ENCODE measurements at places on chromosomes 6 and 20. TPM values are rescaled to one million over a fixed set of nuclear protein-coding genes. Genes with fewer than 3 reads are reported as not detected.

DNA sequence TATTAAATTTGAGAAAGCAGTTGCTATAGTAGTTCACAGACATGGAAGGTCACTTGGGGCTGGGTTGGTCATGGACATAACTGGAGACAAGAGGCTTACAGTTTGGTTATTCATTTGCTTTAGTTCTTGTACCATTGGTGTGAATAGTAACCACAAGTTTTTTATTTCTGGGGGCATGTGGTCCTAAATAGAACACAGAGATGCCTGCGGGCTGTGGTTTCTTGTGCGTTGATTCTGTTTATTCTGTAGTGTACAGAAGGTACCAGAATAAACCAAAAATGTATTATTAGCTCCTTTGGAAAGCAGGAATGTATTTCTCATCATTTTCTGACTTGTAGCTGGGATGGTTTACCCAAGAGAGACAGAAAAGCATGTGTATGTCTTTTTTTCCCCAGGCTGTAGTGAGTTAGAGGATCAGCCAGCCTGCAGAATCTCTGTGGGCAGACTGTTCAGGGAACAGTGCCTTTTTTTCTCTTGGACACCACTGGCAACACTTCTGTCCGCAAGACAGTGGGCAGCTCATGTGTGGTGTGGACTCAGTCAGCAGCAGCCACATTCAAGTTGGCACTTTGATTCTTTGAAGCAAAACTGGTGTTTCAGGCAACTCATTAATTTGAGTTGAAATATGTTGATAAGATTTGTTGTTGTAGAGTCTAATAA is 122.1 kb downstream of the LRRC1 start:
- no peak for DNase-seq
- H3K27ac ChIP-seq, result no peak overlapping the region
- H3K36me3 ChIP-seq, result peaks cover 24% of the 10 kb centered on the region
- no peaks in the 10 kb centered on the region for H3K27me3 ChIP-seq

GRCh38 chr6:42091718-42092023 is 41.3 kb downstream of the TAF8 start:
- H3K36me3 ChIP-seq, result peaks cover 16% of the 10 kb centered on the region
- H3K27ac ChIP-seq, result no peak overlapping the region
- no peak overlapping the region for H3K4me3 ChIP-seq
- H3K27me3 ChIP-seq, result no peaks in the 10 kb centered on the region

DNA sequence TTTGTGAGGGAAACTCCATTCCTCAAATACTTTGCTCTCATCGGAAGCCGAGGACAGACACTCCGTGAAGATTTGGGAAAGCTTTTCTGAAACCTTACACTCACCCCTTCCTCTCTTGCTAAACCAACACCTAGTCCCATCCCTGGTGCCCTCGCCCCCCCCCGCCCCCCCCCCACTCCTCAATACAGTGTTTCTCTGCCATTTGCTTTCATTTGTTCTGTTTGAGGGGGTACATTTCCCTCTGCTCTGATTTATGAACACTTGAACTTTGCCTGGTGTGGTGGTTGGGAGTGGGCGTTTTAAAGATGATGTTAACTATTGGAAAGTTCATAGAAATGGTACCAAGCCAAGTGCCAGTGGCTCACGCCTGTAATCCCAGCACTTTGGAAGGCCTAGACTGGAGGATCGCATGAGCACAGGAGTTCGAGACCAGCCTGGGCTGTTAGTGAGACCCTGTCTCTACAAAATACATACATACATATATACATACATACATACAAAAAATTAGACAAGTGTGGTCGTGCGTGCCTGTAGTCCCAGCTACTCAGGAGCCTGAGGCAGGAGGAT is 1.1 kb downstream of the RAB32 start:
- peaks cover 48% of the 10 kb centered on the region for H3K4me1 ChIP-seq
- no peaks in the 10 kb centered on the region for H3K36me3 ChIP-seq
- no peaks in the 10 kb centered on the region for H3K27me3 ChIP-seq
- peak overlapping the region; percentile 57 for H3K4me3 ChIP-seq
- no peak for DNase-seq
- H3K27ac ChIP-seq, result peak overlapping the region; percentile 95

DNA sequence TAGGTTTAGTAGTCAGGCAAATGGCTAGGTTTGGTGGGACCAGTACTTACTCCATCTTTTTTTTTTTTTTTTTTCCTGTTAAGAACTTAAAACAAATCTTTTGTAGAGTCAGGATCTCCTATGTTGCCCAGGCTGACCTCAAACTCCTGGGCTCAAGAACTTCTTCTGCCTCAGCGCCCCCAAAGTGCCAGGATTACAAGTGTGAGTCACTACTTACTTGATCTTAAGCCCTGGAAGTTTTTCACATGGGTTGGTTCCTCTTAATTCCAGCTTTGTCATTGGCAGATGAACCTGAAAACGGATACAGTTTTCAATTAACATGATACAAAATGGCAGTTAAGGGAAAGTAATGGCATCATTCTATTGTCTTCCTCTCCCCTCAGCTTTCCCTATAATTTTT is 179.4 kb upstream of the JAG1 start:
- H3K36me3 ChIP-seq, result no peaks in the 10 kb centered on the region
- DNase-seq, result no peak
- H3K4me1 ChIP-seq, result no peaks in the 10 kb centered on the region
- H3K27me3 ChIP-seq, result no peaks in the 10 kb centered on the region

DNA sequence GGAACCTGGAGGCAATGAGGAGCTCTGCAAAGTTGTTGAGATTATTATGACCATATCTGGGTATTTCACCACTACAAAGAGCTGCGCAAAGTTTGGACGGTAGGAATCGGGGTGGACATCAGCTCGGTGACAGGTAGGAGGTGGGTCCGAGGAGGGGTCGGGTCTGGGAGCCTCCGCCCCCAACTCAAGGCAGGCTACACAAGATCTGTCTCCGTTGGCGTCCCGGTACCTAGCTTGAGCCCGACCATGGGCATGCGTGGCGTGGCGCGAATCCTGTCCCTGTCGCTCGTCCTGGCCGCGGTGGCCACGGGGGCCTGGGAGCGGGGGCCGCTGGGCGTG is 40.2 kb upstream of the ZNFX1 start:
- H3K27ac ChIP-seq, result no peak overlapping the region
- no peak for DNase-seq
- H3K4me1 ChIP-seq, result peaks cover 6% of the 10 kb centered on the region

- no peaks in the 10 kb centered on the region for H3K36me3 ChIP-seq
- no peak overlapping the region for H3K27ac ChIP-seq
- no peak for DNase-seq
- H3K4me3 ChIP-seq, result no peak overlapping the region
- no peaks in the 10 kb centered on the region for H3K27me3 ChIP-seq
Observed at GRCh38 chr6:101544286-101544685, 150.8 kb downstream of the GRIK2 start.

DNA sequence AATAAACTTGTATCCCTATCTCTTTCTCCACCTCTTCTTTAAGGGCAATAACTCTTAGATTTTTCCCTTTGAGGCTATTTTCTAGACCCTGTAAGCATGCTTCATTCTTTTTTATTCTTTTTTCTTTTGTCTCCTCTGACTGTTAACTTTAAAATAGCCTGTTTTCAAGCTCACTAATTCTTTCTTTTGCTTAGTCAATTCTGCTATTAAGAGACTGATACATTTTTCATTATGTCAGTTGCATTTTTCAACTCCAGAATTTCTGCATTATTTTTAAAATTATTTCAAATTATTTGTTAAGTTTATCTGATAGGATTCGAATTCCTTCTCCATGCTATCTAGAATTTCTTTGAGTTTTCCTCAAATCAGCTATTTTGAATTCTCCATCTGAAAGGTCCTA is 84.0 kb downstream of the CFAP61 start:
- no peak overlapping the region for H3K4me3 ChIP-seq
- no peaks in the 10 kb centered on the region for H3K36me3 ChIP-seq
- H3K27ac ChIP-seq, result no peak overlapping the region
- DNase-seq, result no peak

DNA sequence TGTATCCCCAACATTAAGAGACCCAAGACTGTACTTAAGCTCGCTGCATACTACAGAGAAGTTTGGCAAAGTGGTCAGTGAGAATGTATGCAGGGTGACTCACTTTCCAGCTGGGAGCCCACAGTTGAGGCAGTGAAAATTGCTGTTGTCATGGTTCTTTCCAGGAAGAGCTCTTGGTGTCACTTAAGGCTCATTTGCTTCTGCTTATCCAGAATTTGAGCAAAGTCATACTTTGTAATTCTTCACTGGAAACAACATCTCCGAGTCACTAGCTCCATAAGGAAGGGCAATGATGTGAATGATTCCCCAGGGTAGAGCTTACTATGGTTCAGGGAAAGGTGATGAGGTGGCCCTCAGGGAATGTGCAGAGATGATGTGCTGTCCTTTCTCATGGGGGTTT is 65.4 kb upstream of the FBXL4 start:
- no peaks in the 10 kb centered on the region for H3K27me3 ChIP-seq
- H3K4me1 ChIP-seq, result no peaks in the 10 kb centered on the region
- DNase-seq, result no peak
- no peaks in the 10 kb centered on the region for H3K36me3 ChIP-seq

GRCh38 chr6:35543459-35544193 is 30.9 kb upstream of the TULP1 start:
- H3K27ac ChIP-seq, result no peak overlapping the region
- no peak for DNase-seq
- H3K27me3 ChIP-seq, result peaks cover 9% of the 10 kb centered on the region
- no peaks in the 10 kb centered on the region for H3K4me1 ChIP-seq
- H3K4me3 ChIP-seq, result no peak overlapping the region

TBC1D32 gene
- total RNA-seq, result 14.4 TPM

SENP6 gene
- total RNA-seq, result 130 TPM

DEFB128 gene
- total RNA-seq, result not detected

TRERF1 gene
- 4.2 TPM for total RNA-seq

KIF13A gene
- 51.1 TPM for total RNA-seq

GPR6 gene
- not detected for total RNA-seq

LINC00237 gene
- total RNA-seq, result not detected

MUC21 gene
- not detected for total RNA-seq
